ENCODE measurements at places on chromosomes 5 and 9. TPM values are rescaled to one million over a fixed set of nuclear protein-coding genes. Genes with fewer than 3 reads are reported as not detected.

GRCh38 chr5:66793049-66793448 lies 196.9 kb downstream of the MAST4 start:
- DNase-seq = no peak

DNA sequence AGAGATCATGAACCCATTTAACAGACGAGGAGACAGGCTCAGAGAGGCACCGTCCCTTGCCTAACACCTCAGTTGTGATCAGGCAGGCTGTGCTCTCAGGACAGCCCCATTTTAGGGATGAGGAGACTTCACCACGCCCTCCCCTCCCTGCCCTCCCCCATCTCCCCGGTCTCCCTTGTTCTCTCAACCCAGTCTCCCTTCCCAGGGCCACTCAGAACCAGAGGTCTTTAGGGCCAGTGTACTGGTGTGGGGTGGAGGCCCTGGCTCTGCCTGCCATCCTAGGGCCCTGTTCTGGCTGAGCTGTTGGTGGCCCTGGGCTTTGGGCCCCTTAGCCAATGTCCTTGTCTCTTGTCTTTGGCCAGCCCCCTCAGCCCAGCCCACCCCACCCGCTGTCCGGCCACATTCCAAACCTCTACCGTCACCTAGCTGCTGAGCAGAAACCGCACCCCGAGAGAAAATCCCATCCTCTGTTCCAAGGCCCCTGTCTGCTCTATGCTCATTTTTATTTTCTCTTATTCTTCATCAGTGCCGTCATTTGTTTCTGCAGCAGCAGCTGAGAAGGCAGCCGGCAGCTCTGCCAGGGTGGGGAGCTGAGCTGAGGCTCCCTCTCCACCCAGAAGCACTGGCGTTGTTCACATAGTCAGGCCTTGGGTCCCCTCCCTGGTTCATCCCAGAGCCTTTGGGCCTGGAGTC lies 33.9 kb downstream of the OLFML2A start:
- no peak for DNase-seq

- no peak for DNase-seq
Observed at GRCh38 chr9:85740787-85741094, 1.0 kb downstream of the AGTPBP1 start.

ABO gene
- 2.7 TPM for total RNA-seq

STK10 gene
- 29.8 TPM for total RNA-seq
